Activated T-helper 1 cell treated with anti-CD3 and anti-CD28 coated beads, Interleukin-12 subunit alpha, Interleukin-12 subunit beta, Interleukin-2, Interleukin-4 antibody, amounts not matched to agents 30 ng/mL and 10 ng/mL and 1 ng/mL, durations not matched to agents 14 hours and 24 hours and 36 hours (primary cell): ENCODE measurements at places on chromosomes 5 and 9. TPM values are rescaled to one million over a fixed set of nuclear protein-coding genes. Genes with fewer than 3 reads are reported as not detected.

DNA sequence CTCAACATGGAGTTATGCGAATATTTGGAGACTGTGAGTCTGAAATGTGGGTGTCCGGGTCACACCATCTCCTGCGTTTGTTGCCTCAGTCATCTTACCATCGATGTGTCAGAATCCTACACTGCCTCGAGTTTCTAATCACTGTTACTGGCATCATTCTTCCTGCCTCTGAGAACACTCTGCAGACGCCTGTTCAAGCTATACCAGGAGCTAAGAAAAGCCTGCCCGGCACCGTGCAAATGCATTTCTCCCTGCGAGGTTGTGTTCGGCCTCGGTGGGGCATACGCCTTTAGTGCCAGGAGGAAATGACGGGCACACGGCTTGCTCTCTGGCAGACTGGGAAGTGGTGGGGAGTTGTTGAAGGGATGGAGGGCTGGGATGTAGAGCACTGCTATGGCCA is 31.2 kb upstream of the SLC25A51 start:
- no peak for DNase-seq

DNA sequence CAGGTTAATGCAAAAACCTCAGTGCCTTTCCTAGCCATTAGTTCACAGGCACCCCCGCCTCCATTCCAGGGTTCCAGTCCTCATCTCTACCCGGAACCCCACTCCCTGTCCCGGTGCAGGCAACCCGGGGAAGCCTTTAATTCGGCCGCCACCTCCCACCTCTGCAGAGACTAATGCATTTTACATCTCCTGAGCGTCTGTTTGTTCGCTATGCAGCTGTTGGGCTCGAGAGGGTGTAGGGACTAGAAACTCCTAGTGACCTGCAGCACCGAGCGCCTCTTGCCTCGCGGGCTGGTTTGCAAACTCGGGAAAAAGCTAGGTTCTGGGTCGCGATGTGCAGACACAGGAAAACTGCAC is 3.6 kb downstream of the GDNF start:
- DNase-seq: no peak

DNA sequence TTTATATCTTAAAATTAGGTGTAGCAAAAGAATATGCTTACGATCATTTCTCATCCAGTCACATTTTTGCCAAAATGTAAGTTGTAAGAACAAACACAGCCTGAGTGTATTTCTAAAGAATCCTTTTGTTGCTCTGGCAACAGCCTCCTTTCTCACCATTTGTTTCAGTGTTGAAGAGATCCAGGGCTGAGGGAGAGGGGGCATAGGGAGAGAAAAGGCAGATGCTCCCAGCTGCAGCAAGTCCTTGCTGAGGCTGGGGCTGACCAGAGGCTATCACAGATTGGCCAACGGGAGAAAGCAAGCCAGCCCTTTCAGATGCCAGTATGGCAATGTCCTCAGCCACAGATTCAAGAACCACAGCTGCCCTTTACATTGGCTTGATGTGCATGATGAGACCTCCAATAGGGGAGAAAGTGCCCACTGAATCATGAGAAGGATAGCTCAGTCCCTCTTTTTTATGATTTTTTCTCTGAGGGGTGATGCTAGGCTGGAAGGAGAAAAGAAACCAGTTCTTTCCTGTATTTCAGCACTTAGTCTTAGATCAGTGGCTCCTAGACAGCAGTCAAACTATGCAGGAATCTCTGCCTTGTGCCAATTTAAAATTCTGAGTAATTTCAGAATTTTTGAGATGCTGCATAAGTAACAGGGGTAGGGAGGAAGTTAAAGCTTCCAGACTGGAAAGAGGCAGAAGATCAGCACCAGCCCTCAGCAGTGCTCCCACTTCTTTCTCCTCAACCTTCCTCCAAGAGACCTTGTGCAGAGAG is 142.1 kb downstream of the LHFPL2 start:
- DNase-seq: no peak

- no peak for DNase-seq
These were observed 48.3 kb downstream of the FAM78A start for GRCh38 chr9:131227959-131228460.

The MAML1 gene
- 36.0 and 37.6 TPM in 2 replicates for total RNA-seq

DNA sequence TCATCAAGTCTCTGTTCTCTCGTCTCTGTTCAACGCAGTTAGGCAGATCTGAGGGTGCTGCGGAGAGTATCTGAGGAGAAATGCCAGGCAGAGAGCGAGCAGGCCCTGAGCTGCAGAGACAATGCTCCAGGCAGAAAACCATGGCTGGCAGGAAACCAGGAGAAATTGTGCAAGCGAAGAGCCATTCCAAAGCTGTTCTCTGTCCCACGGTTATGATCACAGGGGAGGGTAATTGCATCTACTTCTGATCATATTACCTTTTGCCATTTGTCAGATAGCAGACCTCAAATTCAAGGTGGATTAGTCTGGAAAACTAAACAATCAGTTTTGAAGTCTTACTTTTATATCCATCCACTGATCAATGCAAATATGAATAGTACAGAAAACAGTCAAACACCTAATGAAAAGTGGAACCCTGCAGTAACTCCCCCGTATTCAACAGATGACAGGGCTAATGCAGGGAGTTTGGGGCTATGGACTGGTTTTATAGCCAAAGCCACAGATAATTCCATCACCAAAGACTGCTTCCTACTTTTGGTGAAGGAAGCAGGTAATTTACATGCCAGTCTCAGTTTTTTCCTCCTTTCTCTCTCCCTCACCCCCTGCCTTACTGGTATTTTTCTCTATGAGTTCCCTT is 228.0 kb downstream of the DCP2 start:
- DNase-seq: no peak

GRCh38 chr5:167513381-167513780 is 778.1 kb upstream of the WWC1 start:
- no peak for DNase-seq

- DNase-seq: no peak
These were observed 26.2 kb downstream of the TYRP1 start for GRCh38 chr9:12719431-12719830.

The C9orf50 gene
- total RNA-seq: not detected in 2 replicates
